ENCODE measurements at places on chromosomes 2 and 18.

- DNase-seq, result no peak
These were observed 86.8 kb downstream of the CLIP4 start for GRCh38 chr2:29201979-29202378.

DNA sequence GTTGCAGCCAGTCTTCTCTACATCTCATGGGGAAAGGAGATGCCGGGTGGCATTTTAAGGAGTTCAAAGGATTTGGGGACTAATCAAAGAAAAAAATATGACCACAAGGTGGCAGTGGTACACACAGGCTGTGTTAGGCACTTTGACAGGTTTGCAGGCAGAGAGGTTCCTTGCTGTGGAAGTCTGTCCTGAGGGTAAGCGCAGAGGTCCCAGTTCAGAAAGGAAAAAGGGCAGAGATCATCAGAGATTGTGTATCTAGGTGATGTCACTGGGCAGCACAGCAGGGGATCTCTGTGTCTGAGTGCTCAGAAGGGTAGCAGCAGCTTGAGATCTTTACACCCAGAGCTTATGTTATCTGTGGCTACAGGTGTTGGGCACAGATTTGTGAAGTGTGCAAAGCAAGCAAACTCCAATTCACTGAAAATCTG, 231.4 kb downstream of the LRRTM1 start:
- no peak for DNase-seq

GRCh38 chr18:9474108-9474982, 968 bp upstream of the RALBP1 start:
- no peak for DNase-seq

DNA sequence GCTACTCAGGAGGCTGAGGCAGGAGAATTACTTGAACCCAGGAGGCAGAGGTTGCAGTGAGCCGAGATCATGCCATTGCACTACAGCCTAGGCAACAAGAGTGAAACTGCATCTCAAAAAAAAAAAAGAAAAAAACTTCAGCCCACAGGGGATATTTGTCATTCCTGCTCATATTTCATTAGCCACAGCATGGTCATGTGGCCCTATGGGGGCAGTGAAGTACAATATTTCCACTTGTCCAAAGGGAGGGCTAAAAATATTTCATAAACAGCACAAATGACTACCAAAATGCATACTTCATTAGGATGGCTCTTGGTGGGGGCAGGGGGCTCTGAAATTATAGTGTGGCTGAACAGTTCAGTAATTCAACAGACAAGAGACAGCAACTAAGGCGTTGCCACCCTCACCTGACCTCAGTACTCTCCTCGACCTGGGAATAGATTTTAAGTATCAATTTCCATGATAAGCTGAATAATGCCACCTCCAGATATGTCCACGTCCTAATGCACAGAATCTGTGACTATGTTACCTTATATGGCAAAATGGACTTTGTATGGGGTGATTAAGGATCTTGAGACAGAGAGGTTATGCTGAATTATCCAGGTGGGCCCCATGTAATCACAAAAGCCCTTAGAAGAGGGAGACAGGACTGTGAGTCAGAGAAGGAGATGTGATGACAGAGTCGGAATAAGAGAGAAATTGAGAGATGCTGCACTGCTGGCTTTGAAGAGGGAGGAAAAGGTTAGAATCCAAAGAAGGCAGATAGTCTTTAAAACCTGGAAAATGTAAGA, 158.2 kb upstream of the CRIM1 start:
- no peak for DNase-seq

DNA sequence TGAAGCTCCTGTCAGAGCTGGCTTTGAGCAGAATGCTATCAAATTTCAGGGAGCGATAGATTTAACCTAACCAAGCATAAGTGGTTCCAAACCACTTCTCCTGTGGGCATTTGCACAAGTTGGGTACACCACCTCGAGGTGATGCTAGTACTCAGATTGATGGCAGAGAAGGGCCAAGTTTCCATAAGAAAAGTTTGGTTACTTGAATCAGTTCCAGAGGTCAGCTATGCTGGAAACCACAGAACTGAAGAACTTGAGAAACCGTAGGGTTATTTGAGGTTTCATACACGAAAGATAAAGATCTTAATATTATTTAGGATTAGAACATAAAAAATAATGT, 238.2 kb upstream of the SOX11 start:
- no peak for DNase-seq

- DNase-seq, result no peak
These were observed 9.9 kb downstream of the MYT1L start for GRCh38 chr2:2321200-2321540.

- DNase-seq, result no peak
These were observed 1.4 kb downstream of the CLUL1 start for GRCh38 chr18:598124-598589.

DNA sequence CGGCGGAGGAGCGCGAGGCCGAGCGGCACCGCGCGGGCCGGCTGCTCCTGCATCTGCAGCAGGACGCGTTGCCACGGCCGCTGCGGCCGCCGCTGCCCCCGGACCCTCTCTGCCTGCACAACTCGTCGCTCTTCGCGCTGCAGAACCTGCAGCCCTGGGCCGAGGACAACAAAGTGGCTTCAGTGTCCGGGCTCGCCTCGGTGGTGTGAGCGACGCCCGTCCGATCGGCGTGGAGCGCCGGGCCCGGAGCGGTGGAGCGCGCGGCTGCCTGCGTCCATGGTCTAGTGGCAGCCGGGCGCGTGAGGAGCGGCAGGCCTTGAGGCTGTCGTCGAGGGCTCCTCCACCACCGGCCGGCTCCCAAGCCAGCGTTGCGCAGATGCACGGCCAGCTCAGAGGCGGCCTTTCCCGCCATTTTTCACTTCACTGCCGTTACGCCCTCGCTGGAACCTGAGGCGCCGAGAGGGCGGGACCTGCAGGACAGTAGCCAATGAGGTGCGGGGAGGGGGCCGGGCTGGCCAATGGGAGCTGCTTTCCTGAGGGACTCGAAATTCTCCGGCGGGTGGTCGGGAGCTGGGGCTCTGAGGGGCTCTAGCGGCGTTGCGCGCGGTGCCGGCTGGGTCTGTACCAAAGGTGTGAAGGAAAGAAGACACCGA, 1.9 kb downstream of the TLX2 start:
- DNase-seq, result no peak

GRCh38 chr2:191152482-191153240, 1.9 kb upstream of the STAT4 start:
- no peak for DNase-seq

DNA sequence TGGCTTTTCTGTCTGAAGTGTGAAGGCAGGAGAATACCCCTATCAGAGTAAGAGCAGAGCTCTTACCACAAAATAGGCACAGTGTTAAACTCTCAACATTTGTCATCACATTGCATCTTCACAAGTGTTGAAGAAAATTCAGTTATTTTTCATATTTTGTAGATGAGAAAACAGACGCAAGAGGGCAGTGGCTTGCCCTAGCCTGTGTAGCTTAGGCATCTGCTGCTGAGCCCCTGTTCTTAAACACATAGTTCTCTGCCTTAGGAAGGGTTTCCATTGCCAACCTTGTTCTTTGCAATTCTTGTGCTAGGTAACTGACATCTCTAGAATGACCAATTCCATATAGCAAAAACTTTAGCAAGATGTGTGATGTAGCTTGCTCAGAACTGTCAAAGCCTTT, 112.7 kb upstream of the RMDN2 start:
- DNase-seq, result no peak

DNA sequence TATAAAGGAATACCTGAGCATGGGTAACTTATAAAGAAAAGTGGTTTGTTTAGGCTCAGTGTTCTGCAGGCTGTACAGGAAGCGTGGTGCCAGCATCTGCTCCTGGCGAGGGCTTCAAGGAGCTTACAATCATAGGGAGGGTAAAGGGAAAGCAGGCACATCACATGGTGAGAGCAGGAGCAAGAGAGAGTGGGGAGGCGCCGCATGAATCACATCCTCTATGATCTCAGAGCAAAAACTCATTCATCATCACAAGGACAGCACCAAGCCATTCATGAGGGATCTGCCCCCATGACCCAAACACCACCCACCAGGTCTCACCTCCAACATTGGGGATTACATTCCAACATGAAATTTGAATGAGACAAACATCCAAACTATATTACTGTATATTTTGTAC, 32.5 kb downstream of the R3HDM1 start:
- DNase-seq, result no peak

- no peak for DNase-seq
These were observed 55.4 kb downstream of the POLR1A start for GRCh38 chr2:86050301-86050700.

DNA sequence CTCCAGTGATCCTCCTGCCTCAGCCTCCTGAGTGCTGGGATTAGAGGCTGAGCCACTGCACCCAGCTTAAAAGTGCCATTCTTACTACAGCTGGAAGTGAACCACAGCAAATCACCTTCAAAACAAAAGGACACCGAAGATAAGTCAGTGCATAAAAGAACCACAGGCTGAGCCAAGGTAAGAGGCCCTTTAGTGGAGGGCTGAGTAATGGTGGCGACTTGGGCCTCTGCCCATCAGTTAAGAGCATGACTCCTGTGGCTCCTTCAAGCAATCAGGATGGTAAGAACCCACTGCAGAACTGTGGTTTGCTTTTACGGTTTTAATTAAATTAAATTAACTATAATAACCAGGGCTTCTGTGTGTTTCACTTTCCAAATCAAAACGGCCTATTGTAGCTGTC, 75.1 kb downstream of the CTAGE1 start:
- no peak for DNase-seq

GRCh38 chr2:97935719-97936161, 60.0 kb downstream of the TMEM131 start:
- DNase-seq, result no peak

GRCh38 chr2:178579006-178579405, 98.7 kb downstream of the PLEKHA3 start:
- no peak for DNase-seq

DNA sequence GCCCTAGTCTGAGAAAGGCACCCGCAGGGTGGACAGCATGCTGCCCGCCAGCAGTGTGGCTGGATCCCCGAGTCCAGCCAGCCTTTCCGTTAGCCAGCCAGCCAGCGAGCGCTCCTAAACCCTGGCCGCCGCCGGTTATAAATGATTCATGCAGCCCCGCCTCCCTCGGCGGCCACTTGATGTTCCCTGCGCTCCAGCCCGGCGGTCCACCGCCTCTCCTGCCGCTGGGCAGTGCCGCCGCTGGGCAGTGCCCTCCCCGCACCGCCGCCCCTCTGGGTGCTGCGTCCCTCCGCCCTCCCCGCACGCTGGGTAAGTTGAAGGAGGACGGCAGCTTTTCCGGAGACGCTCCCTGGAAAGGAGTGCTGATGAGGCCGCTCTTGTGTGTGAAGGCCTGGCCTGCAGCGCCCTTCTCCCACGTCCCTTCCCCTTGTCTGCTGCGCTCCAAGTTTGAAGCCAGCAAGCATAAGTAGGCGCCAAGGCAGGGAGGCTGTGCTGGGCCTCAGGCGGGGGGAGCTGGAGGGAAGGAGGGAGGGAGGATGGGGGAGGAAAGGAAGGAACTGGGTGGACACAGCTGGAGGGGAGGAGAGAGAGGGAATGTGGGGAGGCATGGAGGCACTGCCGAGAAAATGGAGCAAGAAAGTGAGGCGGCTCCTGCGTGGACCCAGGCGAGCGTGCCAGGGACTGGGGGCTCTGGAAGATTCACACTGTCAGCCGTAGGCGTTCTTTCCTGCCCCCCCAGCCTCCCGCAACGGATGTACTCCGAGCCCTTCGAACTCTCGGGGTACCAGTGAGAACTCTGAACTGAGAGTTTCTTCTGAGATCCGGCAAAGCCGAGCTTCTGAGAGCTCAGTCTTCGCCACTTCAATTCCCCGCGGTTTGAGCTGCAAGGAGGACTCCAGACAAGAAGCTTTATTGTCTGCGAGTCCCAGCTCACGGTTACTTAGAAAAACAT, 131.9 kb downstream of the GLI2 start:
- peak; percentile 87 for DNase-seq

DNA sequence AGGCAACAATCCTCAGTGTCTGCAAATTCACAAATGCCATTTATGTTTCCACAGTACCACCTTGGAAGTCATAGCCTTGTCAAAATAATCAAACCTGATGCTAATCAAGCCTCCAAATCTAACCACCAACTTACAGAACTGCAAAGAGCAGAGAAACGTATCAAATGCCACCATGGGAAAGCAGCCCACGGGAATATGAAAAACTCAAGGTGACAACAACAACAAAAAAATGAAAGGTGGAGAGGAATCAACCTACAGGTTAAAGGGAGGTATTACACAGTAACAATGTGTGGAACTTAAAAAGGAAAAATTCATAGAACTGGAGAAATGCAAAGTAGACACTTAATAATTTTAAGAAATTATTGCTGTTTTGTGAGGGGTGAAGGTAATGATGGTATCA, 46.7 kb downstream of the CD226 start:
- DNase-seq, result no peak

DNA sequence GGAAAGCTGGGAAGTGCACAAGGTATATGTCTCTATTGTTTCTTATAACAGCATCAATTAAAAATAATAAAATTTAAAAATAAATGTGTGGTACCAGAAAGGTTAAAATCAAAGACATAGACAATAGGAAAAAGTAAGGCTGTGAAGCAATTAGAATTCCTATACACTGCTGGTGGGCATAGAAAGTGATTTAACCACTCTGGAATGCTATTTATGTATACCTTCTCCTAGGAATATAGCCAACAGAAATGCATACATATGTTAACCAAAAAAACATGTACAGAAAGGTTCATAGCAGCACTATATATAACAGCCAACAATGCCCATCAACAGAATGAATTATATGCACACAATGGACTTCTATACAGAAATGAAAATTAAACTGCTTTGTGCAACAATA, 43.0 kb downstream of the WDSUB1 start:
- DNase-seq, result no peak

DNA sequence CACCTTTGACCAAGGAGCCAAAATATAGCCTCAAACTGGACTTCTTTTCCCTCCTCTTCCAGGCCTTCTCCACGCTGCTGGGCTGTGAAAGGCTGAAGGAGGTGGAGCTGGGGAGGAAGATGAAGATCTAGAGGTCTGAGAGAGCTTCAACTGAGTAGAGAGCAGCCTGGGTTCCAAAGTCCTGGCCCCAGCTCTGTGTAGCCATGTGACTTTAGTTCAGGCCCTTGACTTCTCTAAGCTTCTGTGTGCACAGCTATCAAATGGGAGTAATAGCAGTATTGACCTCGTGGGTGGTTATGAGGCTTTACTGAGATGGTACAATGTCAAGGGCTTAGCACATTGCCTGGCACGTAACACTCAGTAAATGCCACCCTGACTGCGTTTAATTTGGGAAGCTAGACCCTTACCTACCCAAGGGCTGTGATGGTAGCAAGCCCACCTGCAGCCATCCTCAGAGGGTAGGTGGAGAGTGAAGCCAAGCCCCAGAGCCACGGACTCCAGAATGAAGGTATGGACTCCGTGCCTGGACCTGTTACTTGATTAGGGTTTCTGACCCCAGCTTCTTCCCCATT, 38.4 kb downstream of the SERTAD2 start:
- no peak for DNase-seq

GRCh38 chr2:36513661-36514060, 84.3 kb downstream of the FEZ2 start:
- no peak for DNase-seq

- DNase-seq, result peak; percentile 71
These were observed 49.5 kb downstream of the C2orf42 start for GRCh38 chr2:70141212-70141901.

DNA sequence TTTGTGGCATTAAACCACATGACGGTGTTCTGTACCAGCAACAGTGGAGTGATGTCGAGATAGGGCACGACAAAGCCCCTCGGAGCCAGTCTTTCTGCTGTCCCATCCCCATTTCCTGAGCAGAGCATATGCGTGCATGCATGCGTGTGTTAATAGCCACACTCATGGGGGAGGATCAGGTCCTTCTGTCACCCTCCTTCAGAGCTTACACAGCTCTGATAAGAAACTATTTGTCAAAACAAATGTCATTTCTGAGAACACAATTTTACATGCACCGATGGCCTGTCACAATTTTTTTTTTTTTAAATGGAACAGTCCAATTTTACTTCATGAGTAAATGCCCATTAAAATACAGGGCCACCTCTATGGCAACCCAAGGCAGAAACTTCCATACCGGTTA, 95.9 kb upstream of the ZBTB14 start:
- DNase-seq, result no peak
